Suppressor macrophage treated with lipopolysaccharide for 4 hours (primary cell): ENCODE measurements at places on chromosomes 11 and 22.

GRCh38 chr11:2316169-2316962 is 14.6 kb downstream of the TSPAN32 start:
- DNase-seq: no peak

DNA sequence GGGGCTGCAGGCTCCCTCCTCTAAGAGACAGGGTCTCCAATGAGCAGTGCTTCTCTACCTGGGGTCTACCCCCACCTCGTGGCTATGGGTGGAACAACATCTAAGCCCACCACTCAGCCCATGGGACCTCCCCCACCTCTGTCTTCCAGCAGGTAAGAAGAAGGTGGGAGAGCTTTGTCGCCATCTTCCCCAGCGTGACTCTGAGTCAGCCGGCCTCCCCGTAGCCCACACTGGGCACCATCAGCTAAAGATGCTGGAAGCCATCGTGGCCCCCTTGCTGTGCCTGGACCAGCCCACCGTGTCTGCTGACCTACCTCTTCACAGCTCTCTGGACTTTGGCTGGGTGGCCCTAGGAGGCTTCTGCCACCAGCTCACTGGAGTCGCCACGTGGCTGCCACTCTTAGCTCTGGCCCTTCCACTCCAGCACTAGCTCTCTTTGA is 944 bp downstream of the C11orf86 start:
- no peak for DNase-seq

GRCh38 chr11:77589181-77589520 is 602 bp upstream of the AQP11 start:
- DNase-seq: no peak

DNA sequence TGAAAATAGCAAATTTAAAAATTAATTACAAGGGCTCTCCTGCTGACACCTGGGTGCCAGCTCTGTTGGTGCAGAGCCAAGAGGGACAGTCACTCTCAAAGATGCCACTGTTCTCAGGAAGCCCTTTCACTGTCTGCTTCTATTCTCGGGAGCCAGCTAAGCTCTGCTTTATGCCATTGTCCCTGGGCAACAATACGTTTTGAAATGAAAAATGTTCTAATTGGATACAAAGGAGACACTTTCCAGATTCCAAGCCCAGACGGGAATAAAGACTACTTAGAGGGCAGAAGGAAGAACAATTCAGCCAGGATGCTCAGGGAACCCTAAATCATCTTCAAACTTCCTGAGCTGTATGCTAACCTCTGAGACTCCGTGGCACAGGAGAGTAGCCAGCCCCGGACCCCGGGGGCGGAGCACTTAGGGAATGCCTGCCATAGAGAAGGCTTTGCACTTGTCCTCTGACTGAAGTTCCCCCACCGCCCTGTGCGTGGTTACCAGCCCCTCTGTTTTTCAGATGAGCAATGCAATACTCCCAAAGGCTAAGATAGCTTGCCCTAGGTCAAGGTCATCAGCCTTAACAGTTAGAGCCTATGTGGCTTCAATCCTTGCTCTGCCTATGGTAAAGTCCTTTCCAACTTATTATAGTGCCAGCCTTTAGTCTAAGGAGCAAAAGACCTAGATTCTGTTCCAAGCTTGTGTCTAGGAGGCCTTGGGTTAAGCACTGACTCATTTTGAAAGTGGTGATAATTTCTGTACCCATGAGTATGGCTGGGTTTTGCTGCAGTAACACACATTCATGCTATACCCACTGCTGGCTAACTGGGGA is 150.9 kb downstream of the CACNA1I start:
- DNase-seq: no peak

GRCh38 chr22:49949914-49950292 is 10.7 kb upstream of the PIM3 start:
- DNase-seq: no peak

GRCh38 chr11:35066783-35067423 is 72.1 kb upstream of the CD44 start:
- DNase-seq: peak; percentile 33

GRCh38 chr11:12696911-12697581 is 22.8 kb downstream of the TEAD1 start:
- DNase-seq: no peak

DNA sequence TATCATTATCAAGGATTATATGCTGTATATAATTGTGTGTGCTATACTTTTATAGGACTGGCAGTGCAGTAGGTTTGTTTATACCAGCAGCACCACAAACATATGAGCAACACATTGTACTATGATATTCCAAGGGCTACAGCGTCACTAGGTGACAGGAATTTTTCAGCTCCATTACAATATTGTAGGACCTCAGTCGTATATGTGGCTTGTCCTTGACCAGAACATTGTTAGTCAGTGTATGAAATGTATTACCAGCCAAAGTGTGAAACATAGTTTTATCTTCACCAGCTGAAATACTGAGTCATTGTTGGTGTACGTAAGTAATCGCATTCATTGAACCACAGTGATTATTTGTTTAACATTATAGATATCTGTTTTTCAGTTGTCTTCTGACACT is 20.4 kb downstream of the JHY start:
- DNase-seq: no peak

- DNase-seq: no peak
Measured at GRCh38 chr11:108500721-108501120, 2.5 kb upstream of the POGLUT3 start.

GRCh38 chr11:33825854-33826560 is 51.7 kb upstream of the FBXO3 start:
- peak; percentile 36 for DNase-seq

- DNase-seq: no peak
Measured at GRCh38 chr11:119919656-119920055, 190.7 kb upstream of the NECTIN1 start.

GRCh38 chr22:49583341-49583740 is 244.3 kb downstream of the BRD1 start:
- DNase-seq: no peak

- no peak for DNase-seq
Measured at GRCh38 chr22:49373801-49374226, 453.9 kb downstream of the BRD1 start.

GRCh38 chr11:128777369-128778011 is 83.6 kb downstream of the FLI1 start:
- DNase-seq: no peak

DNA sequence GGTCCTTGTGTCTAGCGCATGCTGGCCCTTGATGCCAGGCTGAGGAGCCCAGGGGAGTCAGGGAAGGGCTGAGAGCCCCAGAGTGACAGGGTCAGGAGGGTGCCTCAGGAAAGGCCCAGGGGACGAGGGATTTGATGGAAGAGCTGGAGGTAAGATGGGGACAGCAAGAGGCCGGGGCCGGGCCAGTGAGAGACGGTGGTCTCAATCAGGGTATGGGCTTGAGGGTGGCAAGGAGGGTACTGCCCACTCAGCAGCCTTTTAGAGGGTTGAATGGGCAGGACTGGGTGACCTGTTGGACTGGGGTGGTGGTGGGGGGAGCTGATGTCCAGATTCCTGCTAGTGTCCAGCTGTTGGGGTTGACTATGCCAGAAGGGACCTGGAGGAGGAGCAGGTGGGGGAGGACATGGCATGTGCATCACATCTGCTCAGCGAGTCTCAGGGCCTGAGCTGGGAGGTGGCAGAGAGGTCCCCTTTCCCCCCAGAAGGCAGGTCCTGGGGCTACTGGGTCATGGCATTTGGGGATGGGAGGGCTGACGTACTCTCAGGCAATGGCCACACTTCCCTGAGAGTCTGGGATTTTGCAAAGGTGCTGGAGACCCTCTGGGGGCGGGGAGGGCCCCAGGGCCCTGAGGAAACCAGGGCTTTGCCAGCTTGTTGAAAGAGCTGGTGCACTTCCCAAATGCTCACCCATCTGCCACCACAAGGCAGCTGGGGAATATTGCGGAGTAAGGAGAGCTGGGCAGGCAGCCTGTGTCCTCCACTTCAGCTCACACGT is 18.4 kb downstream of the MYO7A start:
- DNase-seq: no peak

GRCh38 chr11:100625041-100625440 is 62.0 kb upstream of the ARHGAP42 start:
- DNase-seq: no peak

DNA sequence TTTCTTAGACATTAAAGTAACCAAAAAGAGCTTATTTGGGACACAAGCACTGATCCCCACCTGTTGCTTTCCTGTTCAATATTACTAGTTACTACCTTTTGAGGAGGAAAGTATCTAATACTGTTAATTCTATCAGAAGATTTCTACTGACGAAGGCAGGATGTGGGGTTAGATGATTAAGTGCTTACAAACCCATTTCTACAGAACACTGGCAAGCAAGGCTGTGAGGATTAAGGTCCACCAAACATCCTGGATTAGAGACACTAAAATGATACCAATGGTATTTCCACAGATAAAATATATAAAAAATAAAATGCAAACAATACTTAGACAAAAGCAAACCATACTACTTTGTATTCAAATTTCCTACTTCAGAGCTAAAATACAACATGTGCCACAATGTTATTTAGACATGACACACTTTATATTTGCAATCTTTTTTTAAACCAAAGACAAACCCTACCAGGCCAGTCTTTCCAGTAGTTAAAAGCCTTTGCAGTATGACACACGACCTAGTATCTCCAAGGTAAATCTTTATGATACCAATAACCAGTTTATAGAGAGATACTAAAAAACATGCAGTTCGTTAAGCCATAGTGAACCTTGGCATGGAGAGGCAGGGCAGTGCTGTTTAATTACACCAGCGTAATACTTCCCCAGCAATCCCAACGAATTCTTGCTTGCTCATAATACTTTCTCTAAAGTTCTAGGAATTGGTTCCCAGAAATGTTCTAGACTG is 71.2 kb upstream of the TP53AIP1 start:
- no peak for DNase-seq

GRCh38 chr22:31248138-31248745 is 36.1 kb downstream of the LIMK2 start:
- no peak for DNase-seq

GRCh38 chr22:45112136-45112879 is 51.4 kb upstream of the NUP50 start:
- DNase-seq: no peak

- DNase-seq: no peak
Measured at GRCh38 chr22:23059284-23059948, 10.9 kb upstream of the GNAZ start.

GRCh38 chr11:58561394-58562098 is 14.1 kb downstream of the LPXN start:
- DNase-seq: no peak

GRCh38 chr11:34492806-34493414 is 20.7 kb downstream of the ELF5 start:
- peak; percentile 82 for DNase-seq
